ENCODE measurements at places on chromosomes 7 and 10.

DNA sequence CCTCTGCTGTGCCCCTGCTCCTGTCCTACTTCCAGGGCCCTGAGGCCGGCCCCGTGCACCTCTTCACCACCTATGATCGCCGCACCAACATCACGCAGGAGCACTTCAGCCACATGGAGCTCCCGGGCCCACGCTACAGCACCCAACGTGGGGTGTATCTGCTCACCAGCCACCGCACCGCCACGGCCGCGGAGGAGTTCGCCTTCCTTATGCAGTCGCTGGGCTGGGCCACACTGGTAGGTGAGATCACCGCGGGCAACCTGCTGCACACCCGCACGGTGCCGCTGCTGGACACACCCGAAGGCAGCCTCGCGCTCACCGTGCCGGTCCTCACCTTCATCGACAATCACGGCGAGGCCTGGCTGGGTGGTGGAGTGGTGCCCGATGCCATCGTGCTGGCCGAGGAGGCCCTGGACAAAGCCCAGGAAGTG, 1.8 kb downstream of the RBP3 start:
- DNase-seq, result no peak

- no peak for DNase-seq
Observed at GRCh38 chr7:18399436-18400235, 95.9 kb upstream of the HDAC9 start.

DNA sequence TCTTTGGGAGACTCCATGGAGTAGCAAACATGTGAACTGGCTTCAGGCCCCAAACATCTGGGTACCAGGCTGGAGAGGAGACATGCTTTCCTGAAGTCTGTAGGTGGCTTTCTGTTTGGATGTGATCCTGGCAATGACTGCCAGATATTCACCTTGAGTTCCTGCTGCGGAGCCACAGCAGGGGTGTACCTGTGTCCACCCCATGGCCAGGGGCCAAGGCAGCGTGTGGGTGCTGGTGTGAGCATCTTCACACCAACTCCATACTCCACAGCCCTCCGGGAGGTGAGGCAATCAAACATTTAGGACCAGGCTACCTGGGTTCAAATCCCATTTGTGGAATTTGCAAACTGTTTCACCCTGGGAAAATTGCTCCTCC, 113.0 kb downstream of the ADCY1 start:
- DNase-seq, result no peak

GRCh38 chr10:43162604-43163003, 24.4 kb downstream of the CSGALNACT2 start:
- no peak for DNase-seq

- DNase-seq, result no peak
Observed at GRCh38 chr10:97182288-97182990, 3.3 kb downstream of the SLIT1 start.

- DNase-seq, result no peak
Observed at GRCh38 chr10:71931295-71931694, 32.9 kb upstream of the CHST3 start.

DNA sequence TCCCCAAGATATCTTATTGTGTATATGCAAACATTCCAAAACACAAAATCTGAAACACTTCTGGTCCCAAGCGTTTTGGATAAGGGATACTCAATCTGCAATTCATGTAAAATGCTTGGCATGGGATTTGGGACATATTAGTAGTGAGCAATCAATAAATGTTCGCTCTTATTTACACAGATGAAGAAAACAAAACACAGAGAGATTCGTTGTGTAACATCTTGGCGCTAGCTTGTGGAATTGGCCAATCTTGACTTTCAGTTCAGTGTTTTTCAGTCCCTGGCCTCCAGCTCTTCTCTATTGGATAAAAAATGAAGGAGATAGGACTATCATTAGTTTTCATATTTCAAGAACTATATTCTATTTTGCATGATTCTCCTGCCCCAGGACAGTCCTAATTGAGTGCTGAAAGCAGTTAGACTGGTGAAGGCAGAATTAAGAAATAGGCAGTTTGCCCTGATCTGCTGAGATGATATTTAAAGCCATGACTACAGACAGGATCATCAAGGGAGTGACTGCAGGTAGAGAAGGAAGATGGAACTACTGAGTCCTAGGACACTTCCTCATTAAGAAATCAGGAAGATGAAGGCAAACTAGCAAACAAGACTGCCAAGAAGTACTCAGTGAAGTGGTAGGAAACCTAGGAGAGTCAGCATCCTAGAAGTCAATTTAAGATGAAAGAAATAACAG, 1.8 kb downstream of the PNLIPRP3 start:
- DNase-seq, result no peak

DNA sequence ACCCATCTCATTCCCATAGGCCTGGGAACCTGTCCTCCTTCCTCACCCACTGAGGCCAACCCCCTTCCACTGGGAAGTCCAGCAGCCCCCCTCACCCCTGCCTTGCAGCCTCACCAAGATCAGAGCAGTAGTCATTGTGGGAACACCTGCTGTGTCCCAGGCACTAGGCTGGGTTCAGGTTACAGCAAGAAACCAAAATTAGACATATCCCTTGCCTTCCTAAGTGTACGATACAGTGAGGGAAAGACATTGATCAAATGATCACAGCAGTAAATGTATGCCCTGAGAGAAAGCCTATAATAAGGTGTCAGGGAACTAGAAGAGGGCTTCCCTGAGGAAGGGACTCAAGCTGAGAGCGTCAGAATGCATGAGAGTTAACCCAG, 17.0 kb upstream of the C10orf105 start:
- no peak for DNase-seq

- no peak for DNase-seq
Observed at GRCh38 chr10:70594161-70594560, 8.4 kb downstream of the PRF1 start.
